ENCODE measurements at places on chromosomes 3 and 15.

DNA sequence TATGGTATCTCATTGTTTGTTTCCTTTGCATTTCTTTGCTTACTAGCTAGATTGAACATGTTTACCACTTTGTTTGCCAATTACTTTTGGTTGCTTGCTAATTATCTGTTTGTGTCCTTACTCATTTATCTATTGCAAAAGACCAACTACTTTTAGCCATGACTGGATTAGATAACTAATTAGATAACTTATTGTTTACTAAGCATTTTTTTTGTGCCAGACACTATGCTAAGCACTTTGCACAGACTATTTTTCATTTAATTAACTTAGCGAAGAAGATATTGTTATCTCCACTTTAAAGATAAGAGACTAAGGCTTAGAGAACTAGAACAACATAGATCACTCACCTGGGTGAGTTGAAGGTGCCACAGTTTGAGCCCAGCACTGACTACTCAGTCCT, 16.9 kb upstream of the ZFAND6 start:
- DNase-seq = no peak

- no peak for DNase-seq
Measured at GRCh38 chr15:42139596-42139995, 16.8 kb downstream of the PLA2G4F start.

- DNase-seq = no peak
Measured at GRCh38 chr3:47323431-47324277, 40.9 kb downstream of the KLHL18 start.

- DNase-seq = peak; percentile 69
Measured at GRCh38 chr15:89171136-89172072, 50.0 kb downstream of the RLBP1 start.

DNA sequence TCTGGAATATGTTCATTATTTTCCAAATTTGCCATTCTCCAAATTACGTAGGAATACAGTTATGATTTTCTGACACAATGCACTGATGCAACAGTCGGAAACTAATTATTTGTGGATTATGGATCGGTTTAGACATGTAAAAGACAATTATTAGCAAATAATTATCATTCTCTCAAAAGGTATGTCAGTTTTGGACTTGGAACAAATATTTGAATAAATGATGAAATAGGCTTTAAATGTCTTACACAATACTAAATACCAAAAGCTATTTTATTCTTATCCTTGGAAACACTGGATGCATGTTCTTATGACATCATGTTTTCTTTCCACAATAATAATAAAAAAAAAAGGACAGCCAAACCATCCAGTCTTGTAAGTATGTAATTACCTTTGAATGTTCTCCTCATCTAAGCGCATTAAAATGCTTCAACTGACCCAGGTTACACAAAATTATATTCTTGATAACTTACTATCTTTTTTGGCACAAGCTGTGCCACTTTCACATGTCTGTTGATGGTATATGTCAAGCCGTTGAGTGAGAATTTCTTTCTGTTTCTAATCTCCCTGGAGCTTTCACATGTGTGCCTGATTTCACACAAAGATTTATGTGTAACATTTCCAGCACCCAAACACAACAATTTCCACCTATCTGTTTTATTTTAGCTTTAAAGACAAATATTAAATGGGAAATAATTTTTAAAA, 238.5 kb upstream of the ZNF385D start:
- no peak for DNase-seq

GRCh38 chr15:55796321-55796965, 53.5 kb upstream of the PRTG start:
- no peak for DNase-seq

DNA sequence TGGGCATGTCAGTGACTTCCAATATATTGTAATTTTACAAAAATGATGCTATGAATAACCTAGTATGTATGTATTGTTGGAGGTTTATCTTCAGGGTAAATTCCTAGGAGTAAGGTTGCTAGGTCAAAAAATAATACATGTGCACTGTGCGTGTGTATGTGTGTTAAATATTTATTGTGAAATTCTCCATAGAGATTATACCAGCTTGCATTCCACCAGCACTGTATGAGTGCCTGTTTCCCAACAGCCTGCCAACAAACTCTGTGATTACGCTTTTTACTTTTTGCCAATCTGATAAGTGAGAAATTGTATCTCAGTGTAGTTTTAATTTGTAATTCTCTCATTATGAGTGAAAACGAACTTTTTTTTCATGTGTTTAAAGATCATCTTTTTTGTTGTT, 12.6 kb upstream of the IGF2BP2 start:
- DNase-seq = no peak

DNA sequence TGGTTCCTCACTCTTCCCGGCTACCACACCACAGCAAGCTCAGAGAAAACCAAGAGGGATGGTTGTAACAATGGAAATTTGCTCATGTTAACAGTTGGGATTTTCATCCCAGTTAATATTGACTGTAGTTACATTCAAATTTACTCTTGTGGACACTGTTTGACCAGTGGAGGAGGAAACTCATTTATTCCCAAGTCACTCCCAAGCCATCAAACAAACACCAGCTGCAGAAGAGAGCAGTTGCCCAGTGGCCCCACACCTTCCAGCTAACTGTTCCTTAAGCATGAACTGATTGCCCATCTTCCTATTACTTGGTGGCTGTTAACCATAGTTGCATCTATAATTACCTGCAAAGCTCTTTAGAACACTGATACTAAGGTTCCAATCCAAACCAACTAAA, 24.1 kb upstream of the MECOM start:
- no peak for DNase-seq

DNA sequence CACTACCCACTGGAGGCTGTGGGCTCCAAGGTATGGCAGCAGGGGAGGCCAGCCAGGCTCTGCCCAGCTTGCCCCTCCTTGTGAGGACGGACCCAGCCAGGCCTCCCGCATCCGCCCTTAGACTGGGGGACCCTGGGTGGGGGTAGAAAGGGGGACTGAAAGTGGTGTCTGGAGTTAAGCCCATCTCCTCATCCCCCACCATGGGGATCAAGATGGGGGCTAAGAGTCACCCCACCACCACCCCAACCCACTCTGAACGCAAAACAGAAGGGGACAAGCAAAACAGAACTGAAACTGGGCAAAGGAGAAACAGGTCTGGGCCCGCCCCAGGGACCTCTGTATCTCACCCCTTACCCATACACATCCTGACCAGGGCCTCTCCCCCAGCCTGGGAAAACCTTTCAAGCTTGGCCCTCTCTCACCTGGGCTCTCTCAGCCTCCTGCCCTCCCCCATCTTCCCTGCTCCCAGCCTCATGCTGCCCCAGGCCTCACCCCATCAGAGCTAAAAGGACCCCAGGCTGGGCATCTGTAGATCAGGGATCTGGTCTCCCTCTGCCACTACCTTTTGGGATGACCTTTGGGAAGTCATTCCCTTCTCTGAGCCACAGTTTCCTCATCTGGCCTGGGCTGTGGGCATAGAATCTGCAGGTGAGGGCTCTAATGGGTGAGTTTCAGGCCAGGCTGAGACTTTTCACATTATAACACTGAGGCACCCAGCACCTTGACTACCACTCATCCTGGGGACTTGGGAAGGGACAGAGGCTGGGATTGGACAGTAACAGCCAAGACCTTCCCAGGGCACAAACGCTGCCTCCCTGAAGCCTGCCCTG, 30.0 kb upstream of the CYP11A1 start:
- DNase-seq = no peak

- DNase-seq = no peak
Measured at GRCh38 chr15:57859130-57859685, 152.7 kb downstream of the POLR2M start.

- DNase-seq = peak; percentile 57
Measured at GRCh38 chr15:41445399-41445798, 28.5 kb downstream of the RTF1 start.

DNA sequence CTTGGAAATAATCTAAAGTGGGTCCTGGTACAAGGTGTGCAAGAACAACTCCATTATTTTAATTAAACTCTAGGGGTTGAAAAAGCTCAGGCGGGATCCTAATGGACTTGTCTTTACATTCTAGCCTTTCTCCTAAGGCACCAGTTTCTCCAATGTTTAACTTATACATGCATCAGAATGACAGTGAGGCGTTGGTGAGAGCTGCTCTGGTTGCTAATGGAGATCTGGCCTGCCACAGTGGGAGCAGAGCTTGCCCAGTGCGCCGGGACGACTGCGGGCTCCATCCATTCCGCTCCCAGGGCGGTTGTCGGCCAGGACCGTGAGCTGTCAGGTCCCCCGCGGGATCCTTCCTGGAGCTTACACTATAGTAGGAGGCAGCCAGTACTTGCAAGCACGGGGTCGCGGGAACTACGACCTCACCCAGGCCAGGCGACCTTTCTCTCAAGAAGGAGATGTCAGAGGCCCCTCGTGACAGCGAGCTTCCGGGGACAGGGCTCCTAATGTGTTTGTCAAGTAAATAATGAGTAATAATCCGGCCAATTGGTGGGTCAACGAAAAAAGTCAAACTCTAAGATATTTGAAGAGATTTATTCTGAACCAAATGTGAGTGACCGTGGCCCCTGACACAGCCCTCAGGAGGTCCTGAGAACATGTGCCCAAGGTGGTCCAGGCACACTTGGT, 991 bp upstream of the HIGD1A start:
- no peak for DNase-seq

GRCh38 chr3:39754549-39754948, 54.9 kb upstream of the MYRIP start:
- DNase-seq = no peak

GRCh38 chr3:94928921-94929320, 866.1 kb downstream of the NSUN3 start:
- DNase-seq = no peak

DNA sequence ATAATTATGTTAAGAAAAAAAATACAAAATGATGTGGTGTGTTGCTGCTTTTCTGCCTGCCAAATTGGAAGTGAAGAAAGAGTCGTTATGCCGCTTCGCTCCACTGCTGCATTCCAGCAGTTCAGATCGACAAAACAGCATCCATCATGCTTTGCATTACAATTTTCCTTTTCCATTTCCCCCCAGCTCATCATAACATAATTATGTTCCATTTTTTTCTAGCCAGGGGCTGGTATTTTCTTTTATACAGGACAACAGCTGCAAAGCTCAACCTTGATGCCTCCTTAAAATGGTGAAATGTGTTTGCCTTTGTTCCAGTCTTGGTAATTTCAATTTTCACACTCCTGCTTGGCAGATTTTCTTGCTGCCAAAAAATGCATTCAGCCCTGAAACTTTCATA, 44.9 kb upstream of the KBTBD12 start:
- DNase-seq = no peak

GRCh38 chr15:40881351-40881750, 7.3 kb upstream of the RHOV start:
- no peak for DNase-seq

DNA sequence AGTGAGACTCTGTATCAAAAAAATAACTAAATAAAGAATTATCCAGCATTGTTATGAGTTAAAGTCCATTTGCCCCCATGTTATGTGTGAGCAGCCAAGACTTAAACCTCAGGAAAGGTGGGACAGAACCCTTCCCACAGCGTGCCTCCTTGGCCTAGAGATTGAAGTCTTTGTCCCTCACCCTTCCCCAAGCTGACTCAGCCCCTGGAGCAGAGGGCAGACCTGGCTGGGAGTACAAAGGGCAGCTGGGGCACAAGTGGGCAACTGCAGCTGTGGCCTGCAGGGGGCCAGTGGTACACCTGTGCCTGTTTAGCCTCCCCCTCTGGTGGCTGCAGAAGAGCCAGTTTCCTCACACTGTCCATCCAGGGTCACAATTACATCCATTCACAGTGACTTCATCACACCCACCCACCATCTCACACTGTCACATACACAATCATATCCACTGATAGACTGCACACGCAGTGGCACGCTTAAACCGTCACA, 940 bp upstream of the ACY1 start:
- DNase-seq = peak; percentile 84

DNA sequence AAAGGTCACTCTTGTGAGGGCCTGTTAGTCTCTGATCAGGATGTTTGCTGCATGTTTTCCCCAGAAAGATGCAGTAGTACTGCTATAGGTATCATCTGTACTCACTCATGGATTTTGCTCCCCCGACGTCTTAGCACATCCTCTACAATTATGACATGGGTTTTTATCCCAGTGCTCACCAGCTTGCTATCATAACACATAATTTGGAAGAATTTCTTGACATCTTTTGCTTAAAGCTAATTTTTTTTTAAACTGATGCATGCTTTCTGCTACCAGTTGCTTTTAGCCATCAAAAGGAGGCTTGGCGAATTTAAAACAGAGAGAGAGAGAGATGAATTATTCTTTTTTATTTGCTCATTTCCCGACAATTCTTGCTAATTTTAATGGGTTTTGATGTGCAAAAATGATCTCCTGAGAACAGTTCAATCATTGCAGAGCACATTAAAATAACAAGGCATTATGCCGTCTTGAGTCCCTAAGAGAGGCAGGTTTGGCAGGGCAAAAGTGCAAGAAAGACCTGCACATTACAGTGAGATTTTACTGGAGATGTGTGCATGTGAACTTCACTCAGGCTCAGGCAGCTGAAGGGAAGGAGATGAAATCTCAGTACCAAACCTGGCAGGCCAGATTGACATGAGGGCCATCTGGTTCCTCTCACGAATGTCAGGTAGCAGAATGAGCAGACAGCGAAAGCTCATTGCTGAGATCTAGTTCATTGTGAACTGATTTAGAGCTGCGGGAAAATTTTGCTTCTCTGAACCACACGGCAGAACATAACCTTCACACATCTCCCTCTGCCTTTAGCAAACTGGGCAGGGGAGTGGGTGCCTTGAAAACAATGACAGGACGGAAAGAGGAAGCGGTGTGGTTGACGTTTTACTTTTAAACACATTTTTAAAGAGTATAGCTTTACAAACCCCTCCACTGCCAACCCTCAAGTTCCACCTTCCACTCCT, 25.9 kb upstream of the GOLGA8B start:
- no peak for DNase-seq

GRCh38 chr3:102714567-102714966, 279.8 kb downstream of the ZPLD1 start:
- DNase-seq = no peak

DNA sequence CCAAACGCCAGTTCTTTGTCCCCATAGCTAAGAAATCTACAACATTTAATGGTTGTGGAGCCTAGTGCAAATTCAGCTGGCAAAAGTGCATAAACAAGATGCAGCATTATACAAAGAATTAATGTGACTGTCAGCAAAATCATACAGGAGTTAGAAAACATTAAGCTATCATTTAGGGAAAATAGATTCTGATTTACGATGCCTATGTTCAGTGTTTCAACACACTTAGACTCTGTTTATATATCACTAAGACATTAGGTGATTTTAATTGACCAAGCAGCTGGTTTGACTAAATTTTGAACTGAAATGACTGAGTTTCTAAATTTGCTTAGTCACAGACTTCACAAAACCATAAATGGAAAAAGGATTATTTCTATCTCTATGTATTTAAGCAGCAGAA, 1076.8 kb downstream of the TBL1XR1 start:
- DNase-seq = no peak

GRCh38 chr15:64991536-64992135, 1.9 kb upstream of the SPG21 start:
- no peak for DNase-seq
